ENCODE measurements at places on chromosomes 7 and 10. TPM values are rescaled to one million over a fixed set of nuclear protein-coding genes. Genes with fewer than 3 reads are reported as not detected.

TWIST1 gene
- not detected for total RNA-seq

TMEM130 gene
- 2.9 TPM for total RNA-seq

GSDME gene
- 8.2 TPM for total RNA-seq

EPO gene
- total RNA-seq, result not detected

JCAD gene
- 101 TPM for total RNA-seq

PRLHR gene
- not detected for total RNA-seq

FGFR2 gene
- 59.2 TPM for total RNA-seq

Data from lower lobe of right lung (tissue), 2 donors.